ENCODE measurements at places on chromosomes 5 and 9.

DNA sequence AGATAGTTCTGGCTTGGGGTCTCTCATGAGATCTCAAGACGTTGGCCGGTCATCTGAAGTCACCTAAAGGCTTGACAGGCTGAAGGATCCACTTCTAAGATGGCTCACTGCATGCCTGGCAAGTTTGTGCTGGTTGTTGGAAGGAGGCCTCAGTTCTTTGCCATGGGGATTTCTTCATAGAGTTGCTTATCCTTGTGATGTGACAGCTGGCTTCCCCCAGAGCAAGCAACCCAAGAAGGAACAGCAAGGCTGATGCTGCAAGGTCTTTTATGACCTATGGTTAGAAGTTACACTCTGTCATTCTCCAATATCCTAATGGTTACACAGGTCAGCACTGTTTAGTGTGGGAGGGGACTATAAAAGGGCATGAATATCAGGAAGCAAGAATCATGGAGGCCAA lies 20.7 kb upstream of the GRPEL2 start:
- no peak for DNase-seq

GRCh38 chr5:133663397-133664054 lies 51.2 kb upstream of the FSTL4 start:
- no peak for DNase-seq

DNA sequence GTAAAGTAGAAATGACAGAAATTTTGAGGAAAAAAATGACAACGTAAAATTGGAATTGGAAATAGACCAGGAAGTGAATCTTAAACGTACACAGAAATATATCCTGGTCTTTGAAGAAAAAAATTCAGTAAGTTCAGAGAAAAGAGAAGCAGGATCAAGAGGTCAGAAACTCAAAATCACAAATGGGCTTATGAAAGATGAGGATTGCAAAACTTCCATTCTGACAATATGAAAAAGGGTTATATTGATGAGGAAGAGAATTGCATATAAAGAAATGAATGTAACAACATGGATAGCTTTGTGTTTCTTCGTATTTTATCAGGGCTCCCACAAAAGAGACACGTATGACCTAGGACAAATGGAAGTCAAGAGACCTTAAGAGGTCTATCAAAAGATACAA lies 58.1 kb downstream of the OXCT1 start:
- DNase-seq: no peak

GRCh38 chr9:99375481-99375880 lies 153.4 kb downstream of the SEC61B start:
- DNase-seq: no peak

DNA sequence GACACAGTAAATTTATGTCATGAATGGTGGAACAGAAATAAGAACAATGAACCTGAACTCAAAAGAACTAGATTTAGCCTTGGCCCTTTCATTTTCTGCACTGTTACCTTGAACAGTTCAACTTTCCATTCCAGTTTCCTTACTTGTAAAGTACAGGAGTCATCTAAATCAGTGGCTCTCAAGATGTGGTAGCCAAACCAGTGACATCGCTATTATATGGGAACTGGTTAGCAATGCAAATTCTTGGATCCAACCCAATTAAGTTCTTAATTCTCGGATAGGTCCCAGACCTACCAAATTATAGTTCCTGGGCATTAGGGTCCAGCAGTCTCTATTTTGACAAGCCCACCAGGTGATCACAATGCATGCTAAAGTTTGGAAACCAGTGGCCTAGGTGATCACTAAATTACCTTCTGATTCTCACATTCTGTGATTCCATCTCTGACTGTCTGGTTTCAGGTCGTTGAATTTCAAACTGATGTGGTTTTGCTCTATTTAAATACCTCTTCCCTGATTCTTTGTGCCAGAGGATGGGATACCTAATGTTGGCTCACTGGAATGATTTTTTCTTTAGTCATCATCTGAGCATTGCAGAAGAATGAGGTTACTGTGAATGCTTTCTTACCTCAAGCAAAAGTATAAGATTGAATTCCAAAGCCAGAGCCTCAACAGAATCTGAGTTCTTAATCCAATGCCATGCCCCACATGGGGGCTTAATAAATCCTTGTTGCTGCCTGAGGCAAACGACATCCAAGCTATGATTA lies 253.8 kb downstream of the ENC1 start:
- no peak for DNase-seq
